HuH-7 (cell line): ENCODE measurements at places on chromosomes 5 and 9.

GRCh38 chr5:2357309-2357708 lies 394.2 kb downstream of the IRX2 start:
- DNase-seq, result no peak

- no peak for DNase-seq
These were observed 54.1 kb downstream of the GNG10 start for GRCh38 chr9:111715471-111715870.

DNA sequence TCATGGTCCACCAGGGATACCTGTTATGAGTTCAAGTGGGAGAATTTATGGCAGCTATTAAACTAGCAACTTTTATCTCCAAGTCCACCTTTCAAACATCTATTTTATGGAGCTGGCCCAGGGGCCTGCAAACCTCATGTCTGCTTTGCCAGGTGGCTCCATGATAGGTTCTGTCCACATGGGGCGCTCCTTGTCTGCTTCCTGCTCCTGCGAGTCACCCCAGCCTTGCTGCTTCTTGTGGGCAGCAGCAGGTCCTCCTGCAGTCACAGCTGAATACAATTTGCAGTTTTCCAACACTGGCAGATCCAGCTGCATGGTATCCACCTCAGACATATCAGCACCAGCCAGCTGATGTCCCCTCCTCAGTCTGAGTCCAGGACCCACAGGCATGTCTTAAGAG lies 39.6 kb upstream of the FRRS1L start:
- DNase-seq, result no peak

GRCh38 chr5:167982-168660 lies 23.2 kb upstream of the LRRC14B start:
- DNase-seq, result no peak

GRCh38 chr9:75147638-75148037 lies 59.3 kb downstream of the OSTF1 start:
- DNase-seq, result no peak

DNA sequence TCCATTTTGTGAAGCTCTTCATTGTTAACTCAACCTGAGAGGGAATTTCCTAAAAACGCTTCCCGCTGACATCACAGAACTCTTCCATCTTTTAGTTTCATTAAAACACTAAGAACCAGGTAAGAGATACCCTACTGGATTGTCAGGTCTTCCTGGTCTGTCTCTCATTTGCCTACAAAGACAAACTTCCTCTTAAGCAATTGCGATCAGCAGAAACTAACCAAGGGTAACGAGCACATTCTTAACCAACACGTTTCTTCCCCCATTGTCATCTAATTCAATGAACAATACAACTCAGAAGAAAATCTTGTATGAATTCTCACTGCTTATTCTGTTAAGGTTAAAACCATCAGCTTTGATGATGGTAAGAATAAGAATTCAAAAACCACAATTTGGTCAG lies 6.6 kb downstream of the FBXW11 start:
- no peak for DNase-seq

- no peak for DNase-seq
These were observed 15.5 kb downstream of the PRKACG start for GRCh38 chr9:68998385-68998784.

DNA sequence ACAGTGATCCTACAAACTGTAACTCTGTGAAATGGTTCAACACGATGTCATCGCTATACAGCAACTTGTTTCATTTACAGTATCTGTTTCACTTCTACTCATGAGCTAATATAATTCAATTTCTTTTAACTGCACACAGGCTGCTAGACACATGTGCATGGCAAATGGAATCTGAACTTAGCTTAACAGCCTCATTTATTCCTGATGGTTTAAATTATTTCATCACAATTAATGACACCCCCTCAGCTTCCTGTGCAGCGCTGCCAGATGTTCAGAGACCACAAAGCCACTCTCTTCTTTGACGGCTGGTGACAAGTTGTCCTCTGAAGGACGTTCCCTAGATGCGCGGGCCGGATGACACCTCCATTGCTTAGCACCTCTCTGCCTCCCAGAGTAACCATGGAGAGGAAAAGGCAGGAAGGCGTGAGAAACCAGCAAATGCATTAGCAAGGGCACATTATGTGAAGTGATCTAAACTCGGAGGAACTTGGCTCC lies 191.1 kb downstream of the BNC2 start:
- DNase-seq, result no peak

DNA sequence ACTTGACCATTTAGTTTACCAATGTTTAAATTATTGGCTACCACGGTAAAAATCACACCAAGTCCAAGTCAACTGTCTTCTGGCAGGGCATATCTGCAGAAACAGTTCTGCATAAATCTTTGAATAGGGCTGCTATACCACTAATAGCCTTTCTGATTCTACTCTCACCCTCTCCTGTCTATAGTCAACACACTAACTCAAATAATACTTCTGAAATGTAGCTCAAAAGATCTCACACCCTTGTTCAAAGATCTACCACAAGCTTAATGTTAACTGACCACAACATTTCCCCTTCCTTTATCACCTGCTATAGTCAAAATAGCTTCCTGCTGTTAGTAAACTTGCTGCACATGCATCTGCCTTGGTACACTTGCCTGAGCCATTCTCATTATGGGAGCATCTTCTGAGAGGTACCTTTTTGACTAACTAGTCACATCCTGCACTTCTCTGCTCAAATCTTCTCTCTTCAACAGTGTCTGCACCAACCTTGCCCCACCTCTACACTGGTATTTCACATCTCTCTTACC lies 319.4 kb downstream of the CDH10 start:
- DNase-seq, result no peak

GRCh38 chr5:155290937-155291336 lies 277.4 kb downstream of the KIF4B start:
- DNase-seq, result no peak

- DNase-seq, result no peak
These were observed 31.2 kb upstream of the CLPTM1L start for GRCh38 chr5:1375871-1376810.

- no peak for DNase-seq
These were observed 129.7 kb downstream of the DAB2IP start for GRCh38 chr9:121781145-121781548.

- no peak for DNase-seq
These were observed 788.9 kb upstream of the GRAMD2B start for GRCh38 chr5:125634216-125634835.

GRCh38 chr9:77534376-77535057 lies 113.6 kb downstream of the GNA14 start:
- no peak for DNase-seq

GRCh38 chr9:137234055-137234697 lies 3.5 kb downstream of the SLC34A3 start:
- no peak for DNase-seq

- no peak for DNase-seq
These were observed 228.5 kb downstream of the ESM1 start for GRCh38 chr5:54756796-54757402.

DNA sequence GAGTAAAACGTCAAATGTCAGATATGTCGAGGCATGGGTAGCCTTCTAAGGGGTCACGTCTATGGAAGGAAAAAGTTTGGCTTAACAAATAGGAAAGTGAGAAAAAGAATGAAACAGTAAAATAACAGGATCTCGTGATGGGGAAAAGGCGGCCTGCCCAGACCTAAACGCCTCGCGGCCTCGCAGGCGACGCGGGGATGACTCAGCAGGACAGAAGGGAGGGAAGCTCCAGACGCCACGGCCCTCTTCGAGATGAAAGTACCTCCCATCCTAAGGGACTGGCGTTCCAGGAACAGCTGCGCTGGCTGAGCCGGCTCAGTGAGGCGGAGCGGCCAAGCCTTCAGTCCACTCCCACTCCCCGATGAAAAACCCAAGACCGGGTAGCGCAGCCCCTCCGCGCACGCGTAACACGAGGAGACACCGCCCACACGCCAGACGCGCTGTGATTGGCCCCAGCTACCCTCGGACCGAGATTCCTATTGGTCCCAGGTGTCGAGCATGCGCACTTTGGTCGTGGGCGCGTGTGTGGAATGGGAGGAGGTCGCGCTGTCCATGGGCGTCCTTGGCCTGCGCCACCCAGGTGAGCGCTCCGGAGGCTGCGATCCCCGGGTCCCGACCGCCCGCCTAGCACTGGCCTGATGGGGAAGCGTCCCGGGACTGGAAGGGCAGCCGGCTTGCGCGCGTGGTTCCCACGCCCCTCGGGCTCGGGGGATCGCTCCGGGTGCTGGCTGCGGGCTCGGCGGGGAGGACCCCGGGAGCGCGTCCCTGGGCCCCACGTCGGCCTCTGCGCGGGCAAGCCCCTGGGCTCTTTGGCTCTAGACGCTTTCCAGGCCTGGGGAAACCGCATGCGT lies 588.5 kb downstream of the MTRR start:
- DNase-seq, result peak; percentile 55

DNA sequence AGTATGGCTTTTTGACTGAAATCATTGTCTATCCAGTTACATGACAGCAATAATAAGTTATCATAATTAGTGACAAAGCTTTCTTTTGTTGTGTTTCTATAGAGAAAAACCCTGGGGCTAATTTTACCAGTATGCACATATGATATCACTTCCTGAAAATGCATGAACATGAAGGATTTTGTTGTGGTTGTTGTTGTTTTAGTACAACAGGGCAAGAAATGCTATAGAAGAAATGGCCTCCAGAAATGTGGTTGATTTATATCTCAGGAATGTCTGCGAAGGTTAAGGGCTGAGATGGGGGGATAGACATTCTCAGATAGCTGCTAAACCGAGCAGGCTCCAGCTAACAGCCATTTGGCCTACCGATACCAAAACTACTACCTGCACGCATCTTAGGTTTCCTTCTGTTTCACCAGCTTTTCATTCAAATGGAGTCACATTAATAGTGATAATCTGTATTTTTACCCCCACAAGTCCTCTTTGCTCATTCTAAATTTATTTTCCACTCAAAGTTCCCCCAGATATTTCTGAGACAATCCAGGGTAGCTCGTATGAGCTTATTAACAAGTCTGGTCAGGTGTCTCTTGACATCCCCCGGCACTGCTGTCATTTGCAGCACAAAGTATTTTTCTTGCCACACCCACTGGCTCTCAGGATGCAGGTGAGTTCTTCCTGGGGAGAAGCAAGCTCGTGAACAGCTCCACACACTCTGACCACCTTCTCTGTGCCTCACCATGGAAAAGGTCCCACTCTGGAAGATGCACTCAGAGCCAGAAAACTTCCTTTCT lies 232.4 kb upstream of the GAS1 start:
- DNase-seq, result no peak

DNA sequence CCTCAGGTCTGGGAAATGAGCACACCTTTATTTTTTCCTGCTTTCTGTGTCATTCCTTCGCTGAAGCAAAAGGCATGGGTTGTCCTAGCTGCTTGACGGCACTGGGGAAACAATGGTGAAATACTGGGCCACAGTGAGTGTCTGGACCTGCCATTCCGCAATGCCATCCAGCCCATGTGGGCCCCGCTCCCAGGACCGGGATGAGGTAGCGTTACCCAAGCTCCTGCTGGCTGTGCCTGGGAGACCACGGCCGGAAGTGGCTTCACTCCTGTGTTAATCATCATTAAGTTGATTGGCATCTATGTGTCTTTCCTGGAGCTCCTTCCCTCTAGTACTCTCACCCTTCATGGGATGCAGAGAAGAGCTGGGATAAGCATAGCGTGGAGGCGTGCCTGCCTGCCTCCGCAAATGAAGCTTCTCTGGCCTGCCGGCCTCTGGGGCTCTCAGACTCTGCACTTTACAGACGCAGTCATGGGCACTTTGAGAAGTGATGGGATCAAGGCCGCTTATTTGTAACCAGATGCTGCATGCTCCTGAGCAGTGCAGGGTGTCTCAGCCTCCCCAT lies 16.5 kb upstream of the SMIM32 start:
- DNase-seq, result no peak

- DNase-seq, result no peak
These were observed 21.1 kb downstream of the PDE8B start for GRCh38 chr5:77231471-77232138.

DNA sequence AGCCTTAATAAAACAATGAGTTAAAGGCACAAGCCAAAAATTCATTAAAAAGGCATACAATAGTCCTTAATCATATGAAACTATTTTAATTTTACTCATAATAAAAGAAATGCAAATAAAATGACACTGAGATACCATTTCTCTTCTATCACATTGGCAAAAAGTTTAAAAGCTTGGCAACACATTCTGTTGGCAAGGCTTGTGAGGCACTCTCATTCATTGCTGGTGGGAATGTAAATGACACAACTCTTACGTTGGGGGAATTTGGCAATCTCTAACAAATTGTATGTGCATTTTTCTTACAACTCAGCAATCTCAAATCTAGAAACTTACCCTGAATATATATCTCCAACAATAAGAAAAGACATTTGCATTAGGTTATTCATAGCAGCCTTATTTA lies 111.6 kb downstream of the PRELID2 start:
- no peak for DNase-seq

DNA sequence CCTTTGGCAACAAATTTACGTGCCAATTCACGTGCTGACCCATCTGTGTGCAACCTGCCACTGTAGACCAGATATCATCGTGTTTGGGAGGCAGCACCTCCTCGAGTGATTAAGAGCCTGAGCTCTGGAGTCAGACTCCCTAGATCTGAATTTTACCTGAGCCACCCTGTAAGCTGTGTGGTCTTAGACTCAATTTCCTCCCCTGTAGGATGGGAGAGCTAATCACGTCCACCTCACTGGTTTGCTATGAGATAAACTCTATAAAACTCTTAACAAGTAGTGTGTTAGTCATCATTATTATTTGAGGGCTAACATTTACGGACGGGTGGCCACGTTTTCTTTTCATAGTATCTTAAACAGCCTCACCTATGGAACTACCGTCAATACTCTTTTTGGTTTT lies 220.0 kb upstream of the ADAMTSL1 start:
- no peak for DNase-seq

DNA sequence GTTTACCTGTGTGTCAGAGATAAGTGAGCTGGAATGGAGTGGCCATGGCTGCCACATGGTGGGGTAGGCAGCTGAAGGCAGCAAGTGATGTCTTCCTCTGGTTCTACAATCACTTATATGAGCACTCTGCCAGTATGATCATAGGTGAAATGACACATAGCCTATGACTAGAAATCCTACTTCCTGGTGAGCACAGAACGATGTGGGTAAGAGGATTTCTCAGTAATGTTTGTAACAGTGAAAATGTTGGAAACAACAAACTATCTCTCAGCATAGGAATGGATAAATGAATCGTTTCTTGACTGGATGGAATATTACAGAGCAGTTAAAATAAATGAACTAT lies 187.0 kb upstream of the S1PR3 start:
- no peak for DNase-seq

DNA sequence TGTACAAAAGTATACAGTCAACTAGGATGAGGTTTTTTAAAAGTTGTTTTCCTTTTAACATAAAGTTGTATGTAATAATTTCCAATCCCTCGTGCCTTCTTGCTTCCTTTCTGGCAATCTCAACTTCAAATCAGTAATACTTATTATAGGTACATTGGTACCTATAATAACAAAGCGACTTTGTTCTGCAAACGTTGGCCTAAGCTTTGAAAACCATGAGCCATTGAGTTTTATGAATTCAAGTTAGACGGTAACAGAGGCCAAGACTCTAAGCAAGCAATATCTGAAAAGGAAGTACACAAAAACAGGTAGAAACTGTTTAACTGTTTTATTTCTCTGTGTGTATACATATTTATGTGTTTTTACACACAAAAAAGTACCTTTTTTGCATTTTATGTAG lies 135.2 kb upstream of the GRHPR start:
- DNase-seq, result no peak

- no peak for DNase-seq
These were observed 28.3 kb upstream of the NIPAL4 start for GRCh38 chr5:157431544-157432200.
